ENCODE measurements at places on chromosomes 2 and 18. TPM values are rescaled to one million over a fixed set of nuclear protein-coding genes. Genes with fewer than 3 reads are reported as not detected.

CD207 gene
- total RNA-seq = 0.66 TPM

SCN9A gene
- 5.3 TPM for total RNA-seq

GPAT2 gene
- 2.7 TPM for total RNA-seq

ICOS gene
- 0.85 TPM for total RNA-seq

TMEM178A gene
- 5.7 TPM for total RNA-seq

LINC00305 gene
- total RNA-seq = not detected

SLC11A1 gene
- total RNA-seq = 37.6 TPM

DOK6 gene
- 3.8 TPM for total RNA-seq

CRIM1 gene
- total RNA-seq = 154 TPM

ANKRD23 gene
- total RNA-seq = 4.0 TPM

All from kidney (tissue), 22 donors.